ENCODE measurements at places on chromosomes 5 and 9.
A peak's percentile ranks its signal among the peaks of the same experiment; 100 is the strongest.

GRCh38 chr5:37641933-37642332 is 197.9 kb downstream of the GDNF start:
- no peak for DNase-seq

GRCh38 chr5:103541114-103541513 is 21.5 kb downstream of the NUDT12 start:
- DNase-seq, result no peak

- DNase-seq, result no peak
Measured at GRCh38 chr9:84828046-84828445, 158.5 kb downstream of the NTRK2 start.

DNA sequence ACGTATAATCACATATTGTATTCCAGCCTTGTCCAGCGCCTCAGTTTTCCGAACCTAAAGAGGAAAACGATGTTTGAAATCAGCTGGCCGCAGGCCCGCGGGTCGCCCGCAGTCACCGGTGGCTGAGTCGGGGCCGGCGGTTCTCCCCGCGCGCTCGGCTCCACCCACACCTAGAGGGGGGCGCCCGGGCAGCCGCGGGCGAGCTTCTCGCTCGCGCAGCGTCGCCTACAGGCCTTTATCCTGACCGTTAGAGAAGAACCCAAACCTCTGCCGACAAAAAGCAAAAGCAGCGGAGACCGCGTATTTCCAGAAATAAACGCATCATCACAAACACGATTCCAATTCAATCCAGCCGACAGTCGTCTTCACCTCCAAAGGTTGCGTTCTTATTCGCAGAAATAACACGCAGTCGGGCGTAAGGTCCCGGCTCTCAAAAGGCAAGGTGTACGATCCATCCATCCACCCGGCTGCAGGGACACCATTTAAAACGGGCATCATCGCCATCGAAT is 725 bp upstream of the NIPBL start:
- peak; percentile 6 for DNase-seq

DNA sequence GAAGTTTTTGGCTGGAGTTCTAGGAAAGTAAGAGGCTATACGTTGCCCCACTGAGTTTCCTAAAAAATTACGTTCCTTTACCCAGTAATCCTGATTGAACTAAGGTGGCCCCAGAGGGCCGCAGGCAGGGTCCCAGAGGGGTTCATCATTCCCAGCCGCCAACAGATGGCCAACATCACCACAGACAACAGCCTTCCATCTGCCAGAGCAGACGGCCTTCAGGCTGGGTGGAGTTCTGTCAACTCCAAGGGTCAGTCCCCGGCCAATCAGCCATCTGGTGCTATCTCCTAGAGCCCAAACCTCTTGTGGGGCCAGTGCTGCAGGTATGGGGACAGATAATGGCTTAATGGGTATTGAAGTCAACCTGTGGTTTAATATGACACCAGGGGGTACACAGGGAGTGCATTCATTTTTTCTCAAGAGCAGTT is 30.4 kb downstream of the TBC1D2 start:
- no peak for DNase-seq

DNA sequence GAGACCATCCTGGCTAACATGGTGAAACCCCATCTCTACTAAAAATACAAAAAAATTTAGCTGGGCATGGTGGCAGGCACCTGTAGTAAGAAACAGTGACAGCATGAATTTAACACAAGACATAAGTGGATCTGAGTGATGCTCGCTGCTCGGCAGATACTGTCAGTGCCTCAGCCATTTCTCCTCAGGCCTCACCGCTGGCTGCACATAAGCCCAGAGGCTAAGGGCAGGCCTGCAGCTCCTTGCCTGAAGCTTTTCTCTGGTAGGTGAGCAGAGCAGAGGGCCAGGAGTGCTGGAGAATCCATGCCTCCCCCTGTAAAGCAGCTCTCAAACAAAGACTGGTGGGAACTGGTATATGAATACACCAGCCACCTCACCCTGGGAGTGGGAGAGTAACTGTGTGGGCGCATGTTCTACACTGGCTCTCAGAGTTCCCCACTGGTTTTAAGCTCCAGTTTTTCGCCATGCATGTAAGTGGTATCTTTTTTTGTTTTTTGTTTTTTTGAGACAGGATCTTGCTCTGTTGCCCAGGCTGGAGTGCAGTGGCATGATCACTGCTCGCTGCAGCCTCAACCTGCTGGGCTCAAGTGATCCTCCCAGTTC is 10.3 kb upstream of the CD72 start:
- DNase-seq, result no peak

- DNase-seq, result no peak
Measured at GRCh38 chr9:98381311-98382103, 126.1 kb upstream of the TBC1D2 start.

- DNase-seq, result no peak
Measured at GRCh38 chr5:179303451-179304200, 41.6 kb downstream of the ADAMTS2 start.

- no peak for DNase-seq
Measured at GRCh38 chr5:65128226-65128625, 353.5 kb downstream of the ADAMTS6 start.

DNA sequence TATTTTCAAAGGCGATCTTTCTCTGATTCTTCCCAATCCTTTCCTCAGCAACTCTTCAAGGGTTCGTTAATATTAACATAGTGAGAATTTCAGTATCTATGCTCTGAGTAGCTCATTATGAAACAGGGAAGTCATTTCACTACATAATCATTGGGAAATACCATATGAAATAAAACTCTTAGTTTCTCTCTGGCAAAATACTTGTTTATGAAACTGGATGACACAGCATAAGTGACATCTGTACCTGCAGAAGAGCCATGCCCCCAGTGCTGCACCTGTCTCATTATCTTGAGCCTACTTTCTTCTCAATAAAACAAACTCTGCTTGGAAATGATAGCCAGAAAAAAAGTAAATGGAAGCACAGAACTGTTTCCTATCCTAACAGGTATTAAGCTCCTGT is 33.8 kb upstream of the OTULIN start:
- no peak for DNase-seq

DNA sequence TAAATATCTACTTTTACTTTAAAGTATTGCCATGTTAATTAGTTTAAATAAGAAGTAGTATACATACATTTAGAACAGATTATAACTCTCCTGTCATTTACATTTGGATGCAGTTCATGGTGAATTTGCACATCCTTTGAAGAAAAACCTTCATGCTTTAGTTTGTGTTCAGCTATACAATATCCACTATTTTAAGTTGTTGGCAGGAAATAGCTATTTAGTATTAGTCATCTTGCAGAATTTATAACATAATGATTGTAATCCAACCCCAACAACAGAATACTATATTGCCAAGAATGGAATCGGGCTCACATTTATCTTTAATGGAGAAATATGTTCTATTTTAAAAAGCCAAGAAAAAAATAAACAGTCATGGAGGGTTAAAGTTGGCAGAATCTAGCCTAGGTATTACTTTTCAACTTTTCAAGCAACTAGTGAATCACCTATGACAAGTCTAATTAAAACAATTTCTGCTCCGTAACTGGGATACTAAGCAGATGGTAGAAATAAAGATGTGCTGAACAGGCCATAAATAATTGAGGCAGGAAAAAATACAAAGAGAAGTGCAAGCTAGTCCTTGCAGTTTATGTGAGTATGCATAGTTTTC is 1170.6 kb upstream of the NUDT12 start:
- no peak for DNase-seq

- DNase-seq, result no peak
Measured at GRCh38 chr5:57858905-57859304, 376.3 kb upstream of the ACTBL2 start.

DNA sequence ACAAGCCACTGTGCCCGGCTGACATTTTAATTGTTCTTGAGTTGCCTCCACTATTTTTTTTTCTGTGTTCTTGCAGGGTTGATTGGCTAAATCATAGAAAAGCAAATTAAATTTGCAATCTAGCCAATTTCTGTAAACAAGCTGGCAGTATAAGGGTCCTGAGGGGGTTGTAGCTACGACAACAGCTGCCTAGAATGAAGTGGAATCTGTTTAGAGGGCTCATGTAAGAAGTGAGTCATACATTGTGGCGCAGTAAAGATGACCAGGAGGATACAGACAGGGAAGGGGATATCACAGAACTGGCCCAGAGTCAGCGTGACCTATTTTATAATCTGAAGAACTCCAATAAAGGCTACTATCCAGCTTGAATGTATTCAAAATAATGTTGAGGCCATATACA is 82.2 kb upstream of the TLE1 start:
- no peak for DNase-seq

DNA sequence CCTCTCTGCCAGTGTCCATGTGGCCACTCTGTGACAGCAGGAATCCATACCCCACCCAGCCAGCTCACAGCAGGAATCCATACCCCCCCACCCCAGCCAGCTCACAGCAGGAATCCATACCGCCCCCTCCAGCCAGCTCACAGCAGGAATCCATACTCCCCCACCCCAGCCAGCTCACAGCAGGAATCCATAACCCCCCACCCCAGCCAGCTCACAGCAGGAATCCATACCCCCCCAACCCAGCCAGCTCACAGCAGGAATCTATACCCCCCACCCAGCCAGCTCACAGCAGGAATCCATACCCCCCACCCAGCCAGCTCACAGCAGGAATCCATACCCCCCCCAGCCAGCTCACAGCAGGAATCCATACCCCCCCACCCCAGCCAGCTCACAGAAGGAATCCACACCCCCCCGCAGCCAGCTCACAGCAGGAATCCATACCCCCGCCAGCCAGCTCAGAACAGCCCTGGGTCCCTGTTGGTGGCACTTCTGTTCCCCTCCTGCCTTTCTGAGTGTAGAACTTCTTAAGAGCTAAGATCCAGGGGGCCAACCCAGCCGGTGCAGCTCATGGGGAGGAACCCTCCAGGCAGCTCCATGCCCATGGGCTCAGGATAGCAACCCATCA is 8.4 kb upstream of the RXRA start:
- DNase-seq, result no peak

- no peak for DNase-seq
Measured at GRCh38 chr5:127997201-127997704, 86.3 kb upstream of the SLC12A2 start.
